Left ventricle myocardium inferior (tissue), 1 donor: ENCODE measurements at places on chromosomes 6 and 20. TPM values are rescaled to one million over a fixed set of nuclear protein-coding genes. Genes with fewer than 3 reads are reported as not detected.
A peak's percentile ranks its signal among the peaks of the same experiment; 100 is the strongest.

DNA sequence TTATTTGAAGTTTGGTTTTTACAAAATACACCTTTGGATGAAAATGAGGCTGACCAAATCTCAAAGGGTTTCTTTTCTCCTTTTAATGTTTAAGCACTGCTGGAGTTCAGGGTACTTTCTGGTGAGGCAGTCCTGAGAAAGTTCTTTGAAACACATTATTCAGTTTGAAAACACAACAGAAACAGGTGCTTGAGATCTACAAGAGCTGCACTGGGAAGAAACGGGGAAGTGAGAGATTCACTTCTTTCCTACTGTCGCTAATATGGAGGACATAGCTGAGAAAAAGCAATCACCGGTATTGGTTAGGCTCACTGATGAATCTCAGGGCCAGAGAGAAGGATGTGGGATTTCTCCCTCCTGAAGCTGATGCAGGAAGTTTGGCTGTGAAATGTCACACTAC, 22.9 kb upstream of the TMEM170B start:
- no peak for DNase-seq

DNA sequence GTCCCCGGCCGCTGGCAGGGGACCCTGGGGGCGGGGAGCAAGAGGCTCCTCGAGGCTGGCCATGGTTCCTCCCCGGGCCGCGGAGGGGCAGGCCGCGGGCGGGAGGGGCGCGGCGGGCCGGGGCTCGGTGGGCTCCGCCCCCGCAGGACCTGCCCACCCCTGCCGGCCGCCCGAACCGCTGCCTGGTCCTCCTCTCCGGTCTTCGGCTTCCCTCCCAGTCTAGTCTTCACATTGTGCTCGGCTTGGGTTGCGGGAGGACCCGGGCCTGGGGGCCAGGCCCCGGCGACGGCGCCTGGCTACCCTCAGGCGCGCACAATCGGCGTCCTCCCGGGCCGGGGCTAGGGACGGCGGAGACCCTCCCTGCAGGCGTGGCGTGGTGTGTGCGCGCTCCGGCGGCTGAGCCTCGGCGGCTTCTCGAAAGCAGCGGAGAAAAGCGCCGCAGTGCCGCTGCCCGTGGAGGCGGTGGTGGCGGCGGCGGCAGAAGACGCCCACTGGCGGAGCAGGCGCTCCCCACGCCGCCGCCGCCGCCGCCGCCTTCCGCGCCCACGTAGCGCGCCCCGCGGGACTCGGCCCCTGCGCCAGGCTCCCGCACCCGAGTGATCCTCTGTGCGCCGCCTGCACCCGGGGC, at the start of gene PDE10A:
Gene PDE10A, minus strand, starts transcription at position 493 of the 628 bp plus-strand sequence. Its CDS starts 430 bp downstream, at position 63.
- peak; percentile 84 for DNase-seq

DNA sequence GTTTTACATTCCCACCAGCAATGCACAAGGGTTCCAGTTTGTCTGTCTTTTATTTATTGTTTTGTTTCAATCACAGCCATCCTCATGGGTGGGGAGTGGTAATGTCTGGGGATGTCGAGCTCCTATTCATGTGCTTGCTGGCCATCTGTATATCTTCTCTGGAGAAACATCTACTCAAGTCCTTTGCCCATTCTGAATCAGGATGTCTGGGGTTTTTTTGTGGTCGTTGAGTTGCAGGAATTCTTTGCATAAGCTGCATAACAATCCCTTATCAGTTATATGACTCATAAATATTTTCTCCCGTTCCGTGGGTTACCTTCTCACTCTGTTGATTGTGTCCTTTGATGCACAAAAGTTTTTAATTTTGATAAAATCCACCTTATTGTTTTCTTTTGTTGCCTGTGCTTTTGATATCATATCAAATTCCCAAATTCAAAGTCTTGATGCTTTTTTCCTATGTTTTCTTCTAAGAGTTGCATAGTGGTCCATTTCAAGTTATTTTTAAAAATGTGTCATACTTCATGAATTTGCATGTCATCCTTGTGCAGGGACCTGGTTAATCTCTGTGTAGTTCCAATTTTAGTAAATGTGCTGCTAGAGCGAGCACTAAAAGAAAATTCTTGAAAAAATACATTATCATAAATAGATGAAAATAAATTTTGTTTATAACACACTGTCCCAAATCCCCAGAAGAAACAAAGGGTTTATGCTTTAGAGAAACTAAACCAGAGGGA, 54.9 kb upstream of the PDE10A start:
- DNase-seq: no peak

PBOV1 gene
- total RNA-seq: not detected

PLTP gene
- 84.1 TPM for total RNA-seq
